ENCODE measurements at places on chromosomes 7 and 10.

GRCh38 chr10:17835688-17836087 lies 26.5 kb downstream of the MRC1 start:
- DNase-seq: peak; percentile 71

DNA sequence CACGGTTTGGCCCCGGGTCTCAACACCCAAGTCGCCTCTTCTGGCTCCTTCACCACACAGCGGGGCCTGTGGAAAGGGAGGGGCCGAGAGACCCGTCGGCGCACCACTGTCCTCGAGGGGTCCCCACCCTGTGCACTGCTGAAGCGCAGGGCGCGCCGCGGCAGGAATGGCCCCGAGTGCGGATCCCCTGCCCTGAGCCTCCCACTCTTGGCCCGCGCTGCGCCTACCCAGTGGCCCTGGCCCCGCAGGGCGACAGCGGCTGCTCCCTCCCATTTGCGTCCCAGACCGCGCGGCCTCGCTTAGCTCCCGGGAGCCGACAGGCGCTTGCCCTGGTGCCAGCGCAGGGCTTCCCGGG lies 2.1 kb upstream of the SFMBT2 start:
- no peak for DNase-seq

DNA sequence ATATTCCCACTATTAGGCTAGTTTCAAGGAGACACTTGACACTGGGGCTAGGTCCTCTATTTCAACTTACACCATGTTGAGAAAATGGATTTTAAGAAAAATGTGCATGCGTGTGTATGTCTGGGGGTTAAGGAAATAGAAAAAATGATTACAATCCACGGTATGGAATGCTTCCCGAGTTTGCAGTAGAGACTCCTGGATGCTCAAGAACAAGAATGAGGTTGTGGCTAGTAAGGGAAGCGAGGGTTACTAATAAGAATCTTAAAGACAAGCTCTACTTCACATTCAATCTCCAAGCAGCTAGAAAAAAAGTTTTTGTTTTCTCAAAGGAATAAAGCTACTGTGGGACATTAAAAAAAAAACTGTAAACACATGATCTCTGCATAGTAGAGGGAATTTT lies 54.7 kb downstream of the ANK3 start:
- DNase-seq: peak; percentile 63

GRCh38 chr10:106919871-106920282 lies 244.6 kb downstream of the SORCS1 start:
- DNase-seq: no peak

GRCh38 chr10:17383801-17384555 lies 70.4 kb downstream of the ST8SIA6 start:
- DNase-seq: no peak

DNA sequence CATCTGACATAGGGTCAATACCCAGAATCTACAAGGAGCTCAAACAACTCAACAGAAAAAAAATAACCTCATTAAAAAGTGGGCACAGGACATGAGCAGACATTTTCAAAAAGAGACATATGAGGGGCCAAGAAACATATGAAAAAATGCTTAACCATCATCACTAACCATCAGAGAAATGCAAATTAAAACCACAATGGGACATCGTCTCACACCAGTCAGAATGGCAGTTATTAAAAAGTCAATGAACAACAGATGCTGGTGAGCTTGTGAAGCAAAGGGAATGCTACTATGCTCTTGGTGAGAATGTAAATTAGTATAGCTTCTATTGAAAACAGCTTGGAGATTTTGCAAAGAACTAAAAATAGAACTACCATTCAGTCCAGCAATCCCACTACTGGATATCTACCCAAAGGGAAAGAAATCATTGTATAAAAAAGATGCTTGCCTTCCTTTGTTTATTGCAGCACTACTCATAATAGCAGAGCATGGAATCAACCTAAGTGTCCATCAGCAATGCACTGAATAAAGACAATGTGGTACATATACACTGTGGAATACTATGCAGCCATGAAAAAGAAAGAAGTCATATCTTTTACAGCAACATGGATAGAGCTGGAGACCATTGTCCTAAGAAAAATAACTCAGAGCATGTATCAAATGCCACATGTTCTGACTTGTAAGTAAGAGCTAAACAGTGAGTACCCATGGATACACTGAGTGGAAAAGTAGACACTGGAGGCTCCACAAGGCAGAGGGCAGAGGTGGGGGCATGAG lies 139.8 kb downstream of the ADARB2 start:
- DNase-seq: no peak

DNA sequence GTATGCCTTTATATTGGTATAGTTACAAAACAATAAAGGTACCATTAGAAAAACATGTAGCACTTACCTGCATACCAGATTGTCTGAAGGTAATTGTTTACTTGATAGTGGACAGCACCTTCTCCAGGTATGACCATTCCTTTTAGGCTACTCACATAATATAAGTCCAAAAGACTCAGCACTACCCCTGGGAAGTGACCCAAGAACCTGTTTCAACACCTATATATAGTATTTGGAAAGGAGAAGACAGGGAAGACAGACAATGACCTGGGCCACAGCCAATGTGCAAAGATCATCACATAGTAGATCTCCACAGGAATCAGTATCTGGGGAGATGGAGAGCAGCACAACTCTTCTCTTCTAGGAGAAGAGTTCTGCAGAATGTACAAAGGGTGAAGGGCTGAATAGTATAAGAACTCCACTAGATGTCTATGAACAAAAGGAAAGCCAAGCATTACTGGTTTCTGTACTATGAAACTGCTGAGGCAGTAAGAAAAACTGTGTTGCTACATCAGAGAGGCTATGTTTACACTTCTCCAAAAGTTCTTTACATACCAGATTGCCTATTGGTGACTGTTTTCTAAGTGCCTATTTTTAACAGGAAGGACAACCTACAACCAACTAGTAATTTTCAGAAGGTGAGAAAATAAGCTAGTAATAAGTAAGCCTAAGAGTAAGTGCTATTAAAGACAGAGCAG lies 159.2 kb downstream of the BTAF1 start:
- DNase-seq: no peak

- DNase-seq: no peak
Observed at GRCh38 chr7:128055637-128056036, 24.4 kb upstream of the LRRC4 start.

DNA sequence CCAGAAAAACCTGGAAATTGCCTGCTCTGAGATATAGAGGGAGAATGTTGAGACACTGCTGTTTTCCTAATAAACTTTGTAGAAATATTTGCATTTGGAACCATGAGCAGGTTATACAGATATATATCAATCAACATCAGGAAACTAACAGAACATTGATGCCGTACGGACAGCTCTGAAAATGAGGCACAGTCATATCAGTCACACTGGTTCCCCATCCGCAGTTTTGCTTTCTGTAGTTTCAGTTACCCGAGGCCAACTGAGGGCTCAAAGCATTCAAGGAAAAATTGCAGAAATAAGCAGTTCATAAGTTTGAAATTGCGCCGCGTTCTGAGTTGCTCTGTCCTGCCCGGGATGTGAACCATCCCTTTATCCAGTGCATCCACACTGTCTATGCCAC lies 137.9 kb downstream of the KLF6 start:
- DNase-seq: no peak

- no peak for DNase-seq
Observed at GRCh38 chr7:3882782-3883181, 581.7 kb downstream of the SDK1 start.

GRCh38 chr7:92645114-92646061 lies 55.2 kb upstream of the FAM133B start:
- DNase-seq: no peak

GRCh38 chr10:42926843-42927242 lies 144.2 kb downstream of the BMS1 start:
- no peak for DNase-seq

DNA sequence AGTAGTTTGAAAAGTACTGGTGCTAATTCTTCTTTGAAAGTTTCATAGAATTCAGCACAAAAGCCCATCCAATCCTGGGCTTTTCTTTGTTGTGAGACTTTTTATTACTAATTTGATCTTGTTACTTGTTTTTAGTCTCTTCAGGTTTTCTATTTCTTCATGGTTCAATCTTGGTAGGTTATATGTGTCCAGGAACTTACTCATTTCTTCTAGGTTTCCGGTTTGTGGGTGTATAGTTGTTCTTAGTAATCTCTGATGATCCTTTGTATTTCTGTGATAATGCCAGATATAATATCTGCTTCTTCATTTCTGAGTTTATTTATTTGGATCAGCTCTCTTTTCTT lies 147.5 kb downstream of the RTKN2 start:
- no peak for DNase-seq

- DNase-seq: no peak
Observed at GRCh38 chr10:23826421-23826820, 382.5 kb upstream of the KIAA1217 start.

DNA sequence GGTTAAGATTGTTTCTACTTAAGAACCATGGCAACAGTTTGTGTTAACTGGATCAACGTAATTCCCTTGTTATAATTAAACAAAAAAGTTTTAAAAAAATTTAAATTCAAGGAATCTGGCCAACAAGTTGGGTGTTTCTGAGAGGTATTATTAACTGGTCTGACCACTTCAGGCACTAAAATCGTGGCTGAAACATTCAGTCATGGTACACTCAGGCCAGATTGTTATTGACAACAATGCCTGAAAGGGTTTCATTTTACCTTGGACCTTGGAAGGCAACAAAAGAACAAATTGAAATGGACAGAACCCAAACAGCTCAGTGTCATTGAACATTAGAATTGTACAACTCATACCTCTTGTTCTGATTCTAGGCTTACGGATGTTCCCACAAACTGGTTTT lies 103.3 kb upstream of the ARMC3 start:
- DNase-seq: no peak

- no peak for DNase-seq
Observed at GRCh38 chr7:29340696-29341095, 146.1 kb downstream of the CHN2 start.

DNA sequence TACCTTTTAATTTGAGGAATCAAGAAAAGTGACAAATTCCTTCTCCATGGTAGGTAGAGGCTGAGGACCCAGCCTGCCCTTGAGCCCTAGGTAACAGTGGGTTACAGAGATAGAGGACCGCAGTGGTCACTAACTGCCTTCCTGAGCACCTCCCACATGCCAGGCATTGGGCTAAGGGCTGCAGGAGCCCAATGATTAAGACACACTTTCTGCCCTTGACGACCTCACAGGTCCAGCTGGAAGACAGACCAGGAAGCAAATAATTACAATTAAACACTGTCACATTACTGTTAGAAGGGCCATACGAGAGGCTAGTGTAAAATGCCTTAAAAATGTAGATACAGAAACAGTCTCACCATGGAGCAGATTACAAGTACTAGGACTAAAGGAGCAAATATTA lies 156.8 kb upstream of the NFE2L3 start:
- no peak for DNase-seq

- DNase-seq: no peak
Observed at GRCh38 chr7:127566242-127566641, 19.2 kb downstream of the GCC1 start.

- DNase-seq: no peak
Observed at GRCh38 chr7:29945259-29945809, 44.3 kb downstream of the SCRN1 start.

GRCh38 chr10:128894641-128895040 lies 572.4 kb upstream of the MGMT start:
- no peak for DNase-seq

DNA sequence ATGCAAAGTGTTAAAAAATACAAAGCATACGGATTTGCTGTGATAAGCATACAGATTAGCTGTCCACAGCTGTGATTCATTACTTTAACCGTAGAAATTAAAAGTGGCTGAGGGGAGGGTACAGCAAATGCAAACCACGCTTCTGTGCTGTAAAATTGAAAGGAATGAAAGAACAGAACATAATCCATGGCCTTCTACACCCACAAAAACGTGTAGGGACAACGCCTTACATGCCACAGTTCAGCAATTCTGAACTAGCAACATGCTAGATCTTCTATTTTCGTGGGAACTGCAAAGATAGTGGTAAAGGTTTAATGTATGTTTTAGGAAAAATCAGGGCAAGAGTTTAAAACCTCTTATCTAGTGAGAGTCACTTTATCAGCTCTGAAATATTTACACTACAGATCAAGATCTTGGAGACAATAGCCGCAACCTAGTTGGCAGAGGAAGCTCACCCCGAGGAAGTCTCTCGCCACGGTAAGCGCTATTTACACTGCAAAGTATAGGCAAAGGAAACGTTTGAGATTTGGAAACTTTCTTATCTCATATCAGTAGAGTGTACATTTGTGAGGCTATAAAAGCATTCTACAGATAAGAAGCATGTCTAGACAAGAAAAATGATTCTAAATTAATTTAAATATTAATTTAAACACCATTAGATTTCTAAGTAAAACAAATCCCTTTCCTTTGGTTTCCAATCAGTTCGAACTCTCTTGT lies 193.6 kb downstream of the MLLT10 start:
- DNase-seq: no peak

DNA sequence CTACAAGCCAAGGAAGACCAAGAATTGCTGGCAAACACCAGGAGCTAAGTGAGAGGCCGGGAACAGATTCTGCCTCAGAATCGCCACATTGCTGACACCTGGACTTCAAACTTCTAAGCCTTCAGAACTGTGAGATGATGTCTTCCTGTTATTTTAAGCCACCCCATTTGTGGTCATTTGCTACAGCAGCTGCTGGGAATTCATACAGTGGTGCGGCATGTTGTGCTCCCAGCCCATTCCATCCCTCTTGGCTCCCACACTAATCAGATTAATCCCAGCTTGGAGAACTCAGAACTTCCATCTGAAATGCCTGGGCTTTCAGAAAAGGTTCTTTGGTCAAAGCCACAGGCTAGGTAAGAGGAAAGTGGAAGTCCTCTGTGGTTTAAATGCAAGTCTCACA lies 24.9 kb downstream of the TCAF1 start:
- DNase-seq: no peak

- no peak for DNase-seq
Observed at GRCh38 chr7:104327938-104328295, 486 bp upstream of the LHFPL3 start.

GRCh38 chr10:104297697-104298660 lies 29.0 kb downstream of the GSTO2 start:
- no peak for DNase-seq

DNA sequence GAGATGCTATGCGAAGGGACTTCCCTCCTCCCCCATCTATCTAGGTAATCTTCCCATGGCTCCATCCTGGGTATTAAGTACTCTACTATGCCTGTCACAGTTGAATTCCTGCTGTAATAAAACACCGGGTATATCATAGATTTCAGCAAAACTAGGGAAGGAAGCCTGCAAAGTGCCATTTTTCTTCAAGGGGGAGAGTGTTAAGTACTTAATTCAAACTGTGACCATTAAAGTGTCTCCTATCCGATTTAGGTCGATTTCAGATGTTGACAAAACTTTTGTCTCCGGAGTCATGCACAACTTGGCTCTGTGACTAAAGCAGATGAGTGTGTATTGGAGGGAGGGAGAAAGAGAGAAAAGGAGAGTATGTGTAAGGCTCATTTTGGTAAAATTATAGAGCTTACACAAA lies 4.6 kb downstream of the HOXA4 start:
- no peak for DNase-seq
